Activated T-cell treated with anti-CD3 and anti-CD28 coated beads for 1 hour (primary cell): ENCODE measurements at places on chromosomes 16 and 17.

- no peak for DNase-seq
Measured at GRCh38 chr17:50212121-50212843, 10.9 kb upstream of the COL1A1 start.

- DNase-seq, result no peak
Measured at GRCh38 chr17:43560461-43561427, 14.6 kb upstream of the ETV4 start.

- no peak for DNase-seq
Measured at GRCh38 chr17:38604479-38605403, 1.0 kb downstream of the SRCIN1 start.

- no peak for DNase-seq
Measured at GRCh38 chr16:46629331-46630219, 8.4 kb upstream of the SHCBP1 start.

- no peak for DNase-seq
Measured at GRCh38 chr16:22623351-22623781, 112.7 kb downstream of the NPIPB5 start.

GRCh38 chr17:70034158-70034557 lies 40.9 kb upstream of the KCNJ16 start:
- DNase-seq, result no peak
